ENCODE measurements at places on chromosomes 3 and 15.

DNA sequence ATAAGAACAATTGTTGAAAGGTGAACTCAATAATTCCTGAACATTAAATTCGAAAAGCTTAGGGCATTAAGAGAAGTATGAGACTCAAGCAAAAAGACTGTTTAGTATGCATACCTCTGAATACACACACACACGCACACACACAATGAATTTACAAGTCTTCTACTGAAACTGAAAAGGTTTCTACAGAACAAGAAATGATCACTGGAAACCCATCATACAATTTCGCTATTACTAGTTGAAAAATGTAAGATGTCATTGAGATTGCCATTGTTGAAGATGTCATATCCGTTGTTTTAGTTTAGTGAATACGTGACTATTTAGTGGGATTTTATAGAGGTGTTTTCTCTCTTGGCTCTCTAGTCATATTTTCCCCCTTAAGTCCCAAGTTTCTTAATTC is 106.8 kb downstream of the FOXB1 start:
- DNase-seq = no peak

DNA sequence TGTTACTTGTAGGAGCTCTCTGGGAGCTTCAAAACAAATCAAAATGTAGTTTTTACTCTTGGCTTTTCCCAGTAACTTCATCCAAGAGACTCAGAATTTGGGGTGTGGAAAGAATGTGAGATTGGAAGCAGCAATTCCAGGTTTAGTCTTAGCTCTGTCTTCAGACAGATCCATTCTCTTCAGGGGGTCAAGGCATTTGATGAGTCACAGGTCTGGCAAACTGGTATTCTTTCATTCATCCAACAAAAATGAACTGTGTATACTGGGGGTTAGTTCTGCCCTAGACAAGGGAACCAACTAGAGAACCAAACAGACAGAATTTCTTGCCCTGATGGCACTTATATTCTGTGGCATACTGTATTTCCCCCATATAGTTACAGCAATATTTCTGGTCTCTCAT is 36.3 kb upstream of the CADPS start:
- no peak for DNase-seq

DNA sequence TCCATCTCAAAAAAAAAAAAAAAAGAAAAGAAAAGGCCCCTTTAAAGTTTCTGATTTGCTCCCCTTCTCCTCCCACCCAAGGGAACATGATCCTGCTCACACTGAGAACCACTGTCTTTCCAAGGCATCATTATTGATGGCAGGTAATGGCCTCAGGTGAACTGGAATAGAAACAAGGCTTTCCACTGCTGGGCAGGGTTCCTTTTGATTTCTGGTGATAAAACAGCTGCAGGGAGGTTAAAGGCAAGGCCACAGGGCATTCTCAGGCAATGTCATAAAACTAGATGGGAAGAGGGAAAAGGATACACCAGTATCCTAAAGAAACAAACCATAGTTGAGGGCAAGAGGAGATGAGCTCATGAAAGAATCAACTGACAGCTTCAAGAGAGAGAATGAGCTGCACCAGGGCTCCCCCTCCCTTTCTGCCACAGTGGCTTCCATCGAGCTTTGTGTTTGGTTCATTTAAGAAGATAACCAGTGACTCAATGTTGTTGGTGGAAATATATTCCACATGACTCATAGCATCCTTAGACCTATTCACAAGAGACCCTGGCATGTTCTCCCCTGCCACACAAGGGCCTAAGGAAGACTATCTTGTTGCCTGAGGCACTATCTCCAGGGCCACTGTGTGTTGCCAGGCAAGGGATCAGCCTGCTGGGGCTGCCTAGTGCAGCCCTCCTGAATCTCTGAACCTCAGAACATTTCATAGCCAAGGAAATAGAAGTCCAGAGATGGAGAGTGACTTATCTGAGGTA is 86.4 kb downstream of the WDR76 start:
- no peak for DNase-seq

DNA sequence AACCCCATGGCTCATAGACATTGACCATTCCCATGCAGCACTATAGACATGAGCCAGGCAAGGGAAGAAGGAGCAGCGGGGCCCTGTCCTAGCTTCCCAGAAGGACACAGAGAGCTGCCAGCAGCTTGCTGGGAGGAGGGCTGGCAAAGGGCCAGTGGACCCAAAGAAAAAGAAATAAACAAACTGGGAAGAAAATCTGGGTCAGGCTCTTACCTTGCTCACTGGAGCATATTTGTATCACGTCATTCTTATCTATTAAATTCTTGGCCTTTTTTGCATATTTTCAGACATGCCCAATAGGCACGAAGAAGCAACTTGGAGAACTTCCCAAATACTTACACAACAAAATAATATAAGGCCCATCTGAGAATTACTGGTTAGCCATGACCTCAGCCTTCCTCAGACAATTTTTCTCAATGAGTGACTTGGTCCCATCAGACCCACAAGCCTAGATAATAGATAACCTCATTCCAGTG is 28.4 kb downstream of the RASGRP1 start:
- no peak for DNase-seq

DNA sequence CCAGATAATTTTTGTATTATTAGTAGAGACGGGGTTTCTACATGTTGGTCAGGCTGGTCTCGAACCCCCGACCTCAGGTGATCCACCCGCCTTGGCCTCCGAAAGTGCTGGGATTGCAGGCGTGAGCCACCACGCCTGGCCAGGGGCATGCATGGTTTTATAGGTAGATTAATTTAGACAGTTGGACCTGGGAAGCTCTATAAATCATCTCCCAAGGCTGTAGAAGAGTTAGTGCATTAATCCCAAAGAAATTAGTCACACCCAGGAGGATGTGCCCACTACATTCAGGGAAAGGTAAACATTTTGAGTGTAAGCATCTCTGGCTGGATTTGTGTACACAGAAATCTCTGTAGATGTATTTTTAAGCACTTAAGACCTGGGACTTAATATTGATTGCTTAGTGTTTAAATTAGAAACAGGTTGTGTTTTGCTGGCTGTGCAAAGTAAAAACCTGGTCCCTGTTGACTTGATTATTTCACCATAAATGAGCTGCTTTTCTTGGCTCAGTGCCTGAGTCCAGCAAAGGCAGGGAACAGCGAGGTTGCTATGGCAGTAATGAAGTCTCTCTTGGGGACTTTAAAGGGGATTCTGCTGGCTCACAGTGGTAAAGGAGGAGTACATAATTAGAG is 19.2 kb downstream of the EXOSC7 start:
- DNase-seq = peak; percentile 63
